ENCODE measurements at places on chromosomes 7 and 10. TPM values are rescaled to one million over a fixed set of nuclear protein-coding genes. Genes with fewer than 3 reads are reported as not detected.
A peak's percentile ranks its signal among the peaks of the same experiment; 100 is the strongest.

The PNLIPRP3 gene
- total RNA-seq = 0.20 TPM

The SMO gene
- total RNA-seq = 1.7 TPM

The SPDYE2B gene
- not detected for total RNA-seq

The GBX1 gene
- not detected for total RNA-seq

The ANKRD22 gene
- not detected for total RNA-seq

The VPS37D gene
- total RNA-seq = 1.9 TPM

The KBTBD2 gene
- total RNA-seq = 19.0 TPM

The SPAM1 gene
- total RNA-seq = not detected

The MYPN gene
- total RNA-seq = not detected

The ZNF398 gene
- total RNA-seq = 40.9 TPM

The INHBA gene
- 6.7 TPM for total RNA-seq

The COL1A2 gene
- 257 TPM for total RNA-seq

The CDH23 gene
- total RNA-seq = 12.6 TPM

The AKR1C1 gene
- 46.5 TPM for total RNA-seq

- DNase-seq = no peak
Observed at GRCh38 chr7:109158246-109158645, 588.6 kb downstream of the DNAJB9 start.

DNA sequence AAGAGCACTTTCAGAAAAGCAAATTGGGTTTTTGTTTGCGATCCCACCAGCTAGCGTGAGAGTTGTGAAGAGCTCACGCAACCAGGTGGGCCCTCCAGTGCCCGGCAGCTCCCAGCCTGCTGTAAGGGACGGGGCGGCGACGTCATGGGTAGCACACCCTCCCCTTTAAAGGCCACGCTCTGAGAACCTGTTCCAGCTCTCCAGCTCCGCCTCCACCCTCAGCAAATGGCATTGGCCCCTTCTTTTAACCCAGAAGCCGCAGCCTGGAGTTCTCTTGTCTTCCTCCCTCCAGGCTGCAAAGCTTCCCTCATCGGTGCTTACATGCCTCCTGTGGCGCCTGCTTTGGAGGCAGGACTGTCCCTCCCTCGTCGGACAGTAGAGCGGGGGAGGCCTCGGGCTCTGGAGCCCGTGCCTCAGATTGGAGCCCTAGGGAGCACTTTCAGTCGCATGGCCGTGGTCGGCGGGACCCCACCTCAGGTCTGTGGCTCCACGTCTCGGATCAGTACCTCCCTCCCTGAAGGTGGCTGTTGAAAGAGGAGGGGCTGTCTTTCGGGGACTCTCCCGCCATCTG, 32.9 kb downstream of the WIPI2 start:
- peak; percentile 91 for DNase-seq

- peak; percentile 65 for DNase-seq
Observed at GRCh38 chr10:5975641-5976473, 1.5 kb downstream of the IL15RA start.

DNA sequence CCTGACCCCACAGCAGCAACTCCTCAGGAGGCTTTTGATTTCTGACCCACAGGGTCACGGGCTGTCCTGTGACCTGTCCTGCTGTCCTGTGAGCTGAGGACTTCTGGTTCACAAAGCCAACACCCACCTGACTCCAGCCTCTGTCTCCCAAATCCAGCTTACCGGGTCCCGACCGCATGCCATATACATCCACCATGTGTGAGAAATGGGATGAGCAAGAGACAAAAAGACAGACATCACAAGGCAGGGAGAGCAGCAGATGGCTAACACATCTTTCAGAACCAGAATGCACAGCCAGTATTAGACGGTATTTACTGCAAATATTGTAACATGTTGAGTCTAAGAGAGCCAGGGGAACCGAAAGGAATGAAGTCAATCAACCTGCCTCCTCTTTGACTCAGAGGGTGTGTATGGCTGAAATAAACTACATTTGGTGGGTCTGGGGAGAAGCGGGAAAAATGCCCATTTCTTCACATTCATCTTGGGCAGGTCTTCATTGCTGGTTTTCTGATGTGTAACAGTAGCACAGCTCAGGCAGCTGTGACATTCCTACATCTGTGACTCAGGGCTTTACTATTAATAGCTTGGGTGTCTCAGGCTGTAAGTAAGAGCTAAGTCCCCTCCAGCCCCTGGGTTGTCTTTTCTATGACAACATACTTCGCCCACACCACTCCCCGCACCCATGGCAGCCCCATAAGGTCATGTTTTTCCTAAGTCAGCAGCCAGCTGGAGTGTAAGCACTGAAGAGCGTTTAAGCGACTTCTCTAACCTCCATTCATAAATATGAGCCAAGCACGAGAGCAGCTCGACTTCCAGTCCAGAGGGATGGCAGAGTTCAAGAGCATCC, 25.0 kb downstream of the ABLIM1 start:
- no peak for DNase-seq

DNA sequence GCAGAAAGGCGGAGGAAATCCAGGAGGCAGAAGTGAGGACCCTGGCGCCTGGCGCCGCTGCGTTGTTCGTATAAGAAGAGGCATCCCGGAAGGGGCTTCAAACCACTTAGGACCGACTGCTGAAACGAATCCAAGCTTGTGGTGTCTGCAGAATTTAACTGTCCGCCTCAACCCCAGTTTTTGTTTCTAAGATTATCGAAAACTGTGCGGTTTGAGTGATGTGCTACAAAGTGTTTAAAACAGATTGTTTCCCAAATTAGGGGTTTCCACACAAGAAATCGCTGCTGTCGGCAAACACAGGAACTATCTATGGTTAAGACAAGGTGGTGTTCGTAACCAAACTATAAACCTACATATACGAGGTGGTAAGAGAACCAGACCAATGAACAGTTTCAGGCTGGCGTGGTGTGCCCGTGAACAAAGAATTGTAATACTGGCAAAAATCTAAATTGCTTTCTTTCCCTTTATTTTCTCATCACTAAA, 835 bp upstream of the DGKI start:
- DNase-seq = no peak

- no peak for DNase-seq
Observed at GRCh38 chr10:71575451-71575850, 144.1 kb downstream of the C10orf105 start.

DNA sequence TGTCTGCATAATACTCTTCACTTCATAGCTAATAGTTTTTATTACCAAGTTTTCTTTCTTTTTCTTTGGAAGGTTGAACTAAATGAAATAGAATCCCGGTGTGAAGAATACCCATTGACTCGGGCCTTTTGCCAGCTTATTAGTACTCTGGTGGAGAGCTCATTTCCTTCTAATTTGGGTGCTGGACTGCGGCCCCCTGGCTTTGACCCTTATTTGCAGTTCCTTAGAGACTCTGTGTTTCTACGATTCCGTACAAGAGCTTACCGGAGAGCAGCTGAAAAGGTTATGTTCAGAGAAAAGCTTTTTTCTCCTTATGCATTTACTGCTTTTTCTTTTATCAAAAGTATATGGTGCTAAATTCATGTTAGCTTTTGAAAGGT, 40.2 kb downstream of the NUP205 start:
- DNase-seq = no peak

- peak; percentile 29 for DNase-seq
Observed at GRCh38 chr10:133396035-133396624, 2.2 kb downstream of the MTG1 start.

GRCh38 chr10:127073666-127074065, 122.7 kb downstream of the INSYN2A start:
- no peak for DNase-seq

DNA sequence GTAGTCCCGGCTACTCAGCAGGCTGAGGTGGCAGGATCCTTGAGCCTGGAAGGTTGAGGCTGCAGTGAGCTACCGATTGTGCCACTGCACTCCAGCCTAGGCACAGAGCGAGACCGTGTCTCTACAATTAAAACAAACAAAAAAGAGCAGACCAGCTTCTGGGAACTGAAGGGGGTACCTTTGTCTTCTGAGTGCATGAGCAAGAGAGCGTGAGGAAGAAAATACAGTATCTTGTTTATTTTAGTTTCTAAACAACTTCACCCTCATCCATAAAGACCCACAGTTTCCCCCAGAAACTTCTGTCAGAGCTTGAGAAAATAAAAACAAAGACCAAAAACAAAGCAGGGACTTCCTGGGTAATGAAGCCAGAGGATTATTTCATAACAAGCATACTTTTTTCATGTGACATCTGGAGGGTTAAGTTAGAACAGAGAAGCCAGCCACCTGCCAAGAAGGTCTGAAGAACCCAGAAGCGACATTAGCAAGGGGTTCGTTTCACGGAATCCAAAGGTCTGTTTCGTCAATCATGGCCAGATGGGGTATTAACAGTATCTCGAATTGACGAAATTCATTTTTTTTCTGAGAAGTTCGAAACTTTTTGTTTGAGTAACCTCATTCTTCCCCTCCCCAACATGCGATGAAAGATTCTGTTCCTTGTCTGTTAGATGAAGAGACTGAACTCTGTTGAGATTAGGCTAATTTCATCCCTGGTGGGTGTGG, 10.2 kb upstream of the IL2RA start:
- no peak for DNase-seq

- no peak for DNase-seq
Observed at GRCh38 chr10:85959239-85959638, 407.4 kb downstream of the GRID1 start.

- no peak for DNase-seq
Observed at GRCh38 chr10:103125323-103126267, 67.5 kb downstream of the NT5C2 start.

DNA sequence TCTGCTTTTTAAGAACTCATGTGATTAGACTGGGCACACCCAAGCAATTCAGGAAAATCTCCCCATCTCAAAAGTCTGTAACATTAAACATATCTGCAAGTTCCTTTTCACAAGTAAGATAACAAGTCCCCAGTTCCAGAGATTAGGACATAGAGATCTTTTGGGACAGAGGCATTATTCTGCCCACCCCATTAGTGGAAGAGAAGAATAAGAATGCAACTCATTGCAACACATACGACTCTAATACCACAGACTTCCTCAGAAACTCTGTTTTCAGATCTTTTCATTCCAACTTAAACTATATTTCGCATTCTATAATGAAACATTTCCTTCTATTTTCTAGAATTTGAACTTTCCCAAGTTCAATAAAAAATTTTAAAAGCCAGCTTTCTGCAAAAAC, 137.7 kb downstream of the SEMA3C start:
- no peak for DNase-seq

GRCh38 chr7:15764010-15764409, 77.5 kb upstream of the MEOX2 start:
- DNase-seq = no peak

- DNase-seq = no peak
Observed at GRCh38 chr10:49356181-49356580, 39.7 kb downstream of the DRGX start.

GRCh38 chr7:114823290-114823689, 98.6 kb upstream of the MDFIC start:
- DNase-seq = no peak

- no peak for DNase-seq
Observed at GRCh38 chr10:13555884-13556510, 27.2 kb upstream of the BEND7 start.

GRCh38 chr7:141698247-141699015, 3.5 kb downstream of the DENND11 start:
- DNase-seq = no peak

GRCh38 chr10:51743146-51743545, 43.8 kb upstream of the CSTF2T start:
- no peak for DNase-seq

- DNase-seq = no peak
Observed at GRCh38 chr7:80882213-80882801, 36.5 kb downstream of the SEMA3C start.

GRCh38 chr10:74743401-74743800, 83.0 kb upstream of the KAT6B start:
- no peak for DNase-seq

DNA sequence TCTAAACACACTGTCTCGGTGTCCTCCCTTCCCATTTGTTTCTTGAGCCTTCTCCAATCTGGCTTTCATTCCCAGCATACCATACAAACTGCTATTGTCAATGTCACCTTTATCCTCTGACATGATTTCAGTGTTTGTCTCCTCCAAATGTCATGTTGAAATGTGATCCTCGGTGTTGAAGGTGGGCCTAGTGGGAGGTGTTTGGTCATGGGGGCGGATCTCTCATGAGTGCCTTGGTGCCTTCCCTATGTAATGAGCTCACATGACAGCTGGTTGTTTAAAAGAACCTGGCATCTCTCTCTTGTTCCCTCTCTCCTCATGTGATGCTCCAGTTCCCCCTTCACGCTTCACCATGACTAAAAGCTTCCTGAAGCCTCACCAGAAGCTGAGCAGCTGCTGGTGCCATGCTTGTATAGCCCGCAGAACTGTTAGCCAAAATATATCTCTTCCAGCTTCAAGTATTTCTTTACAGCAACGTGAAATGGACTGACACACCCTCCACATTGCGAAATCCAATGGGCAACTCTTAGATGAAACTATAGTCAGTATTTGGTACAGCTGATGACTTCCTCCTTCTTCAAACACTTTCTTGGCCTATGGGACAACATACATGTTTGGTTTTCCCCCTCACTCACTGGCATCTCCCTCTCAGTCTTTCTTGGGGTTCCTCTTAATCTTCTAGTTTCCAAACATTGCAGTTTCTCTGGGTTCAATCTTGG, 27.8 kb downstream of the RNLS start:
- no peak for DNase-seq

- DNase-seq = no peak
Observed at GRCh38 chr10:124578231-124579010, 116.8 kb downstream of the LHPP start.

DNA sequence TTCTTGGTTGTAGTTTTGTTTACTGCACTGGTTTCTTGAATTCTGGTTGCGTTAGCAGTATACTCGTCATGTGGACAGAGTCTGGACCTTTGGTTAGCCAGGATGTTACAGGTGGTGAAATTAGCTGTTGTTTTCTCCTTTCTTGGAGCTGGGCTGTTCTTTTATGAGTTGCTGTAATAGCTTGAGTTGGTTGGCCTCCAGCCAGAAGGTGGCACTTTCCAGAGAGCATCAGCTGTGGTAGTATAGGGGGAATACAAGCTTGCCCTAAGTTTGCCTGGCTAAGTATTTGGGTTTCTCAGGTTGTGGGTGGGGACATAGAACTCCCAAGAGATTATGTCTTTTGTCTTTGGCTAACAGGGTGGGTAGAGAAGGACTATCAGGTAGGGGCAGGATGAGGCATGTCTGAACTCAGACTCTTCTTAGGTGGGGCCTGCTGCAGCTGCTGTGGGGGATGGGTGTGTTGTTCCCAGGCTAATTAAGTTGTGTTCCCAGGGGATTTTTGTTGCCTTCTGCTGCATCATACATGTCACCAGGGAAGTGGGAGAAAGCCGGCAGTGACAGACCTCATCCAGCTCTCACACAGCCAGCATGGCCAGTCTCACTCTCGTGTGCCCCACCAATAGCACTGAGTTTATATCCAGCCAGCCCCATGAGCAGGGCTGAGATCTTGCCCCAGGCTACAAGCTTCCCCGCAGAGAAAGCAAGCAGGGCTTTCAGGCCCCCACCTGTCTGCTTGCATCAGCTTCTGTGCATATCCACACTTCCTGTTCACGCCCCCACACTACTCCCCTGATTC, 246.7 kb upstream of the TPK1 start:
- DNase-seq = no peak

- no peak for DNase-seq
Observed at GRCh38 chr10:28738200-28738599, 60.9 kb downstream of the BAMBI start.

- no peak for DNase-seq
Observed at GRCh38 chr7:103130901-103131624, 17.8 kb downstream of the NAPEPLD start.
